ENCODE measurements at places on chromosomes 11 and 22.

DNA sequence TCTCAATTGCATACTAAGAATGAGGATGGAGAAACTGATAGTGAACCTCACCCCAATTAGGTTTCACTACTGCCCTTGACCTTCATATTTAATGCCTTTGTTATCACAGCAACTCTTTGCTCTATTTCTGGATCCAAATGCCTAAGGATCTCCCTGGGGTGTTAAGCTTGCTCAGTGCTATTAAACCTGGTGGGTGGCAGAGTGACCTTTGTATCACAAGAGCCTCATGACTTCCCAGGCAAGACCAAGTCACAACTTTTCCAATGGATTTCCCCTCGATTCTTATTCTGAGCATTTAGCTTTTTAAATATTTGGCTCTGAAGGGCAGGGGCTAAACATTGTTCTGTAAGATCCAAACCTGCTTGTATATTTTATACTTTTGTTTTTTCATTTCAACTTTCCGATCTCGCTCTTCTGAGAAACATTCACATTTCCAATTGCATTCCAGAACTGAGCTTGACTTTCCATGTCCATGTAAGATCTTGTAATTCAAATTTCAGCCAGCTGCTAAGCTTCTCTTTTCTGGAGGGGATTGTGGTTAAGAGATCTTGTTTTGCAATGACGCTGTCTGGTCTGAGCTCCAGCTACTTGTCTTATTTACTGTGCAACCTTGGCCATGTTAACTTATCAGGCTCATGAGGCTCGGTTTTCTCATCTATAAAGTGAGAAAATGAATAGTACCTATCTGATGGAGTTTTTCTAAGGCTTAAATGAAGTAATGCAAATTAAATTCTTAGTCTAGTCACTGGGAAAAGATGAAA is 6.4 kb upstream of the EHF start:
- no peak for DNase-seq

DNA sequence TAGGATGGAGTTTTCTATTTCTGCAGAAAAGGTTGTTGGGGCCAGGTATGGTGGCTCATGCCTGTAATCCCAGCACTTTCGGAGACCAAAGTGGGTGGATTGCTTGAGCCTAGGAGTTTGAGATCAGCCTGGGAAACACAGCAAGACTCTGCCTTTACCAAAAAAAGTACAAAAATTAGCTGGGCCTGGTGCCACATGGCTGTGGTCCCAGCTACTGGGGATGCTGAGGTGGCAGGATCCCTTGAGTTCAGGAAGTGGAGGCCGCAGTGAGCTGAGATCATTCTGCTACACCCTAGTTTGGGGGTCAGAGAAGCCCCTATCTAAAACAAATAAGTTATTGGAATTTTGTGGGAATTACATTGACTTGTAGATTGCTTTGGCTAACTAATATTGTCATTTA is 71.7 kb downstream of the FDX1 start:
- DNase-seq = no peak

GRCh38 chr11:118953265-118953664 is 2.8 kb upstream of the UPK2 start:
- DNase-seq = no peak

DNA sequence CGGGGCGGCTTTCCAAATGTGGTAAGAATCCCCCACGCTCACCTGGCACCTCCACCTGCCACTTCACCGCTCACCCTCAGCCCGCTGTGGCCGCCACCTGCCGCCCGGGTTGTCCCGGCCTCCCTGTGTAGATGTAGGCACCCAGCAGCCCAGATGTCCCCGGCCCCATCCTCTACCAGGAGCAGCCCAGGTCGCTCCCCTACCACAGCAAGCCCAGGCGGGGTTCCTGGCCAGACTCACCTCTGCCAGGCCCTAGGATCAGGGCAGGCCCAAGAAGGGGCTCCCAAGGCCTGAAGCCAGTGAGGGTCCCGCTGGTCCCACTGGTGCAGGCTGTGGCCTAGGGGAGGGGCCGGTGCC is 27.4 kb downstream of the MOB2 start:
- DNase-seq = no peak

GRCh38 chr11:13135385-13136271 is 126.5 kb downstream of the RASSF10 start:
- no peak for DNase-seq

GRCh38 chr22:19942157-19943081 is 801 bp upstream of the TXNRD2 start:
- DNase-seq = peak; percentile 9

DNA sequence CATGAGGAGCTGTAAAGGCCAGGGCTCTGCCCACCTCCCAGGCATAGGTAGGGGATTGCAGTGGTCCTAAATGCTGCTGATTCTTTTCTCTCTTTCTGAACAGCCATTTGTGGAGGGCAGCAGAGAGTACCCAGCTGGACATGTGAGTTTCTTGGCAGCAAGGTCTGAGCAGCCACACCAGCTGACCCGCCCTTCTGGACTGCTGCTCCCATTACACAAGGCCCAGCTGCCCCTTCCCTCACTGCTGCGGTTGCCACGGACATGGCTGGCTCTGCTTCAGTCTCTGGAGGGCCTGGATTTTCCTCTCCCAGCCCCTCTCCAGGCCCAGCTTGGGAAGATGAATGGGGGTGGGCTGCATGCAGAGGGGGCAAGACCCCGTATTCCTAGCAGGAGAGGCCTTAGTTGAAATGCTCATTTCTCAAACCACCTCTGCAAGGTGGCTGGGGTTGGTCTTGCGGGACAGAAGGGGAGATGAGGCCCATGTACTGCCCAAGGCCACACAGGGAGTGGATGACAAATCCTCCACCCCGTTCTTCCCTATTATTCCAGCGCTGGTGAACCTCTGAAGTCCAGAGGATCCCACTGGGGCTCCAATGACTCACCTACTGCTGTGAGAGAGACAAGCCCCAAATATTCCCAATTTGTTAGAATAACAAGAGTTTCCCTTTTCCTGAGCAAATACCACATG is 4.6 kb downstream of the LGALS12 start:
- no peak for DNase-seq

GRCh38 chr11:66875378-66875777 is 18.5 kb downstream of the LRFN4 start:
- DNase-seq = no peak

GRCh38 chr22:20531404-20532201 is 24.2 kb downstream of the MED15 start:
- no peak for DNase-seq

All from CD4-positive, alpha-beta T cell treated with Interleukin-10 for 1 hour (primary cell).